Activated CD4-positive, alpha-beta T cell treated with anti-CD3 and anti-CD28 coated beads, Interleukin-2, amount 10 ng/mL, durations not matched to agents 24 days and 14 days (primary cell): ENCODE measurements at places on chromosomes 1 and 21. TPM values are rescaled to one million over a fixed set of nuclear protein-coding genes. Genes with fewer than 3 reads are reported as not detected.
A peak's percentile ranks its signal among the peaks of the same experiment; 100 is the strongest.

DNA sequence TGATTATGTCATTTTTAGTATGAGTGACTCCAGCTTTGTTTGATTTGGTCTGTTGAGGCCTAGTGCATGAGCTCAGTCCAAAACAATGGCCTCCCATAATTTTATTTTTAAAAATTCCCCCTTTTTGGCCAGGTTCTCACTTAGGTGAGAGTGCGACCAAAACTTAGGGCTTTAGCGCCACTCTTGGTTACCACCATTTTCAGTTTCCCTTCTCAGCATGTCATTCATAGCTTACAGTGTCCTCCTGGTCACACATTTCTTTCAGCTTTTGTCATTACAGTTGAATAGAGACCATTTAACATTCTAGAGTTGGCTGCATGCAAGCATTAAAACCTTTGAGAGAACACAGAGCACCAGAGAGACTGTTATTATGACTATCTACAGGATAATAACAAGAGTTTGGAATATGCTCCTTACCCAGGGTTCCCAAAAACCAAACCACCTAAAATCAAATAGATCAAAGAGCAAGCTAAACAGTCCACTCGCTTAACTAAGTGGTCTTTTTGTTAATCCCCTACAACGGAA is 85.4 kb downstream of the TLR5 start:
- H3K27me3 ChIP-seq, result no peaks in the 10 kb centered on the region
- no peaks in the 10 kb centered on the region for H3K36me3 ChIP-seq
- no peak for DNase-seq
- no peak overlapping the region for H3K4me3 ChIP-seq

- H3K36me3 ChIP-seq, result peaks cover 8% of the 10 kb centered on the region
- no peak overlapping the region for H3K4me3 ChIP-seq
- DNase-seq, result no peak
Measured at GRCh38 chr21:43764576-43765495, 11.3 kb downstream of the CSTB start.

DNA sequence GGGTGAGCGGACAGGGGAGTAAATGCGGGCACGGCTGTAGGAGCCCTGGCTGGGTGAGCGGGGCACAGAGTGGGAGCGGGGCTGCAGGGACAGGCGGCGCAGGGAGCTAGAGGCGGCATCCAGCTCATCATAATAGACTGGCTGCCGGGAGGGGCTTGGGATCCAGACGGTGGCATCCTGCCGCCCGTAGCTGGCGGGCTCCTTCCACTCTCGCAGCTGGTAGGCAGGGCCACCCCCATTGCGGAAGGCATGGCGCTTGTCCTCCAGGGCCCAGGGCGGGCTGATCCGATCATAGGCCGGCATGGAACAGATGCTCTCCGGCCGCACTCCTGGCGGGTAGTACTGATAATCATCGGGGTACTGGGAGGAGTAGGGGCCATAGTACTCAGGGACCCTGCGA is 43.7 kb upstream of the GOLT1A start:
- H3K27me3 ChIP-seq, result no peaks in the 10 kb centered on the region
- no peak overlapping the region for H3K4me3 ChIP-seq
- DNase-seq, result no peak
- no peaks in the 10 kb centered on the region for H3K36me3 ChIP-seq
- H3K4me1 ChIP-seq, result peaks cover 3% of the 10 kb centered on the region

The FAM177B gene
- 0.47 TPM in 1 of 2 replicates, not detected in the other for total RNA-seq

The RNPC3 gene
- total RNA-seq, result 18.7 and 20.7 TPM in 2 replicates

DNA sequence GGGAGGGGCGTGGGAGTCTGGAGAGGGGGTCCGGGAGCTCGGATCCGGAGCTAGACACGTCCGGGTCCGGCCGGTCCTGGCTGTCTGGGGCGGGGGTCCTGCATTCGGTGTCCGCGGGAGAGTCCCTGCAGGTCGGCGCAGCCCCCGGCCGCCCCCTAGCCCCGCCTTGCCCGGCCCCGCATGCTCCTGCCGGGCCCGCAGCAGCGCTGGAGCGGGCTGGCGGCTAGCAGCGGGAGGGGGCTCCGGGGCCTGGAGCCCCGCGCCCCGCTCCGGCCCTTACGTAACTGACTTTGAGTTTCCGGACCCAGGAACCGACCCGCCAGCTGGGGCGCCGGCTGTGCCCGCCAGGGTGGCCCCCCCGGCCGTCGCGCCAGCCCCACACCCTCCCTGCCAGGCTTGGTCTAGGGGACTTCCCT is 26.9 kb upstream of the EPB41 start:
- H3K36me3 ChIP-seq, result peaks cover 11% of the 10 kb centered on the region
- peak overlapping the region; percentile 87 for H3K27ac ChIP-seq
- DNase-seq, result peak; percentile 81
- H3K27me3 ChIP-seq, result no peaks in the 10 kb centered on the region
- peaks cover 48% of the 10 kb centered on the region for H3K4me1 ChIP-seq

The KCNK2 gene
- total RNA-seq, result not detected in 2 replicates

DNA sequence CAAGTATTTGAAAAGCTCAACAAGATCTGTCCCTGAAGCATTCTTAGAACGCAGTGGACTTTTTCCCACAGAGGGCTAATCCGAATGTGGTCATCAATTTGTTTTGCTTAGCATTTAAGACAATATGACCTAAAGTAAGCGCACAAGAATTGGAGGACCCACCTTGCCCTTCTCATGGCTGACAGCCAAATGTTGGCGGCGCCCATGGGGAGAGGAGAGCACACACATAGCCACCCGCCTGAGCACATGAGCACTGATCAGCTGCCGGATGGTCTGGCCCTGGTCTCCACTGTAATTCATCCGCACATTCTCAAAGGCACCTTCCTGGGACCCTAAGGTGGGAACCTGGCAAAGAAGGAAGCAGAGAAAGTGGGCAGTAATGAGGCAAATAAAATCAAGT is 52.4 kb downstream of the UBR4 start:
- H3K27me3 ChIP-seq, result no peaks in the 10 kb centered on the region
- no peak overlapping the region for H3K4me3 ChIP-seq

The KCNA2 gene
- total RNA-seq, result 0.36 and 0.58 TPM in 2 replicates

DNA sequence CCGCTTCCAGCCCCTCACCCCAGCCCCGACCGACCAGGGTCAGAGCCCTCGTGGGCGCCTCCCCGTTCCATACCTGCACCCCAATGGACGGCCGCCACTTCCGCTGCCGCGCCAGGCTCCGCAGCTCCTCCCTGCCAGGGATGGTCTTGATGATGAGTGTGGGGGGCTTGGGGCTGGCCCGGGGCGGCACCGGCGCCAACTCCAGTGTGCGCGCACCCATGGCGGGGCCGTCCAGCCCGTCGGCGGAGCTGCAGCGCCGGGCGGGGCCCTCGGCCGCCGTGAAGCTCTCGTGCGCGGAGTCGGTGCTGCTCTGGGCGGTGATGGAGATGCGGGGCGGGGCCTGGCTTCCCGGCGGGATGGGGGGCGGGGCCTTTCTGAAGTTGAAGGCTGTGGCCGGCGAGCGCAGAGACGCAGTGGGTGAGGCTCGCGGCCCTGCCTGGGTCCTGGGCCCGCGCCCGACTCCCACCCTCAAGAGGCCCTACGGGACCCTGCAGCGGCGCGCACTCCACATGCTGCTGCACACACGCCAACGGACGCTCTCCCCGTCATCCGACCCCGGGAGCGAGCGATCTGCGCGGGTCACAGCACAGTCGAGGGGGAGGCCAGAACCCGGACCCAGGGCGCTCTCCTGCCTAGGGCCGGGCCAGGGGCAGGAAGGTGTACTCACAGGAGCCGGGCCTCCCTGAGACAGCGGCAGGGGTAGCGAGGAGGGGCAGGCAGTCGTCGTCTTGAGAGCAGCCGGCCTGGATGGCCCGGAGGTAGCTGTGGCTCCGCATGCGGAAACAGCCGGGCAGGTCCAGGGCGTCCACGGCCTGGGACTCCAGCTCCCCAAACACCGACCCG is 26.1 kb upstream of the SMIM12 start:
- no peak overlapping the region for H3K27ac ChIP-seq
- peak overlapping the region; percentile 76 for H3K4me3 ChIP-seq
- peaks cover 46% of the 10 kb centered on the region for H3K27me3 ChIP-seq
- H3K4me1 ChIP-seq, result peaks cover 3% of the 10 kb centered on the region
- peak; percentile 86 for DNase-seq

The ESPN gene
- total RNA-seq, result 0.49 and 1.3 TPM in 2 replicates

The CDK11A gene
- 68.3 and 70.4 TPM in 2 replicates for total RNA-seq

GRCh38 chr1:15522551-15522950 is 1.5 kb downstream of the CASP9 start:
- H3K4me3 ChIP-seq, result peak overlapping the region; percentile 99
- H3K4me1 ChIP-seq, result peaks cover 53% of the 10 kb centered on the region
- H3K36me3 ChIP-seq, result peaks cover 23% of the 10 kb centered on the region
- no peaks in the 10 kb centered on the region for H3K27me3 ChIP-seq
- no peak overlapping the region for H3K27ac ChIP-seq

DNA sequence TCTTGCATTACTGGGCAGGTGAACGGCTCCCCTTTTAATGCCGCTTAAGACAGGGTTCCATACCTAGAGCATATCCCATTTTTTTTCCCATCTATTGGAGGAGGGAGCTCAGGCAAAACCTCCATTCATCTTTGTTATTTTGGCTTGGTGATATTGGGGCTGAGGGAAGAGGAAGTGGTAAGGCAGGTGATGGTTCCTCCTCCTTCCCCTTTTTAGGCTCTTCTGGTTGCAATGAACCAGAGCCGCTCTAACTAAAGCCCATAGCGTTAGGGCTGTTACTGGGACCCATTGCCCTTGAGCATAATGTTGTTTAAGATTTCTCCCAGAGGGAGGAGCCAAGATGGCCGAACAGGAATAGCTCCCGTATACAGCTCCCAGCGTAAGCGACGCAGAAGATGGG is 21.1 kb downstream of the PYHIN1 start:
- DNase-seq, result peak; percentile 27
- H3K4me1 ChIP-seq, result no peaks in the 10 kb centered on the region
- H3K36me3 ChIP-seq, result peaks cover 49% of the 10 kb centered on the region
- no peaks in the 10 kb centered on the region for H3K27me3 ChIP-seq

The TNNT2 gene
- not detected in 2 replicates for total RNA-seq

GRCh38 chr1:205791568-205792180 is 16.4 kb upstream of the RAB29 start:
- no peaks in the 10 kb centered on the region for H3K27me3 ChIP-seq
- H3K27ac ChIP-seq, result no peak overlapping the region
- H3K4me1 ChIP-seq, result peaks cover 3% of the 10 kb centered on the region
- DNase-seq, result peak; percentile 89

GRCh38 chr1:153647346-153647714 is 11.2 kb upstream of the SNAPIN start:
- peaks cover 45% of the 10 kb centered on the region for H3K36me3 ChIP-seq
- H3K4me3 ChIP-seq, result no peak overlapping the region
- H3K27me3 ChIP-seq, result no peaks in the 10 kb centered on the region
- H3K4me1 ChIP-seq, result peaks cover 24% of the 10 kb centered on the region
- no peak for DNase-seq

The MSH4 gene
- 0.33 and 0.42 TPM in 2 replicates for total RNA-seq

- H3K27ac ChIP-seq, result no peak overlapping the region
- peaks cover 4% of the 10 kb centered on the region for H3K27me3 ChIP-seq
- no peak for DNase-seq
- no peaks in the 10 kb centered on the region for H3K36me3 ChIP-seq
- no peaks in the 10 kb centered on the region for H3K4me1 ChIP-seq
Measured at GRCh38 chr1:36570478-36571060, 87.9 kb upstream of the CSF3R start.

DNA sequence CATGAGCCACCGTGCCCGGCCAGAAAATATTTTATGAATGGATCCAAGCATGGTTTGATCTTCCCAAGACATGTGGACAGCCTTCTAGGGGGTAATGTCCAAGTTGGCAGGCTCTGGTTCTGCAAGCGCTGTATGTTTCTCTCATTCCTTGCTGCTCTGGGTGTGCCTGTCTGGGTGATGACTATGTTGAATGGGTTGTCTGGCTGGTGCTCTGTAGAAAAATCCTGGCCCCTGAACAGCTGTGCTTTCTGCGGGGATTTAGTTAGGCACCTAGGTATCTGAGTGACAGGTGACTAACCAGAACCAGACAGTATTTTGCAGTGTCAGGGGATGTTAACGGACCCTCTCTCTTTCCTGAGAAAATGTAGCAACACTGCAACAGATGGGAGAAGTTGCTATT is 14.1 kb downstream of the HUNK start:
- H3K27ac ChIP-seq, result no peak overlapping the region
- H3K4me1 ChIP-seq, result no peaks in the 10 kb centered on the region
- peaks cover 1% of the 10 kb centered on the region for H3K27me3 ChIP-seq
- no peaks in the 10 kb centered on the region for H3K36me3 ChIP-seq
- no peak overlapping the region for H3K4me3 ChIP-seq
- DNase-seq, result no peak
